Peyer's patch (tissue), 4 donors: ENCODE measurements at places on chromosomes 16 and 17.

DNA sequence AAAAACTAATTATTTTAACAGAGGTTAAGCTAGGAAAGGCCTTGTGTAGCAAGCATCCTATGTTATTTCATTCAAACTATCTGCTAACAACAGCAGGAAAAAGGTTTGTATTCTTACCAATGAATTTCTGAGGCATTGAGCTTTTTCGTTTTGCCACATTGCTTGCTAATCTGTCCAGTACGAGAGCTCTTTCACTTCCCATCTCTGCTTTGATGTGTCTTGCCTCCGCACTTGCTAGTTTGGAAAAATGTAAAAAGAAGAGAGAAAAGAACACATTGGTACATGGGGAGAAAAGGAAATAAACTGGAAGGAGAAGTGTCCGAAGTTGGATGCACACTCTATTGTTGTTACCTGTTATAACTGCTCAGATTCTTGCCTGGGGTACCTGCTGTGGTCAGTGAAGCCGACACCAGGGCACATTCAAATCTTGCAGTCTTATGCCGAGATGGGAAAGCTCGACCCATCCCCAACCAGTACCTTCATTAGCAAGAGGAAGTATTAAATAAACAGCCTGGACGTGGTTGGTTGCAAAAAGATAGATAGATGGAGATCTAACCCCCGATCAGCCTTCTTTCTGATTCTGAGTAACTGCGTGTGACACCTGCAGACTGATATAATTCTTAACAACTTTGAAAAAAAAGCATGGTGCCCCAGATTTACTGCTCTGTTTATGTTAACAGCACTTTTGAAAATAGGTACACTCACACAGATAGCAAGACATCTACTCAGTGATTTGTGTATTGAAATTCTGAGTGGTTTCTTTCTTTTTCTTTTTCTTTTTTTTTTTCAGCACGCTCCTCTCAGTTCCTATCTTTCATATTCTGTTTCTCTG, 40.0 kb downstream of the GRB7 start:
- no peaks in the 10 kb centered on the region for H3K27me3 ChIP-seq
- H3K27ac ChIP-seq, result peak overlapping the region; percentile 65
- peaks cover 12% of the 10 kb centered on the region for H3K4me1 ChIP-seq
- H3K4me3 ChIP-seq, result peak overlapping the region; percentile 32
- H3K36me3 ChIP-seq, result no peaks in the 10 kb centered on the region

DNA sequence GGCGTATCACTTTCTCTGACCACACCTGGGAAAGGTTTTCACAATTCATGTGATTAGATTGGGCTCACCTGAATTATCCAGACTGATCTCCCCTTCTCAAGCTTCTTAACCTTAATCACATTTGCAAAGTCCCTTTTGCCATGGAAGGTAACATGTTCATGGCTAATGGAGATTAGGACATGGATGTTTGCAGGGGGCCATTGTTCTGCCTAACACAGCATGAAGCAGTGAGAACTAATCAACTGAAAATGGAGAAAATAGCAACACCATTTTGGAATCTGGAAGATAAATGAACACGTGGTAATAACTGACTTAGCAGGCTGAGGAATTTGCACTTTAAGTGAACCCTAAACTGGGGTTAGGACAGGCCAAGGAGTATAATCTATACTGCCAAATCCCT, 25.0 kb upstream of the SBK1 start:
- H3K27me3 ChIP-seq, result no peaks in the 10 kb centered on the region
- DNase-seq, result no peak
- no peaks in the 10 kb centered on the region for H3K36me3 ChIP-seq
- no peak overlapping the region for H3K4me3 ChIP-seq
- H3K4me1 ChIP-seq, result no peaks in the 10 kb centered on the region

DNA sequence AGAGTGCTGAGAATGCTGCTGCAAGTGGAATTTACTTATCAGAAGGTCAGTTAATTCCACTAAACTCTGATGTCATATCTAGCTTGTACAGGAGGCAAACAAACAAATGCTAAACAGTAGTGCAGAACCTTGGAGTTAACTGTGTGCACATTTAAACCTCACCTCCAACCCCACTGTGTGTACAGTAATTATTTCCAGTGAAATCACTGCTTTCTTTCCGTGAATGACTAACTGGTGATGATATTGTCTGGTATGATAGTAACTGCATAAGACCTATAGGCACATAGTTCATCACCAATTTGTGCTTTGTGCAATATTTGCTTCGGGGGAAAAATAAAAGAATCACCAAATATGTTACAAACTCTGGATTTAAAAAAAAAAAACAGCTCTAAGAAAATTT, 492.5 kb upstream of the HSBP1 start:
- H3K36me3 ChIP-seq, result no peaks in the 10 kb centered on the region
- no peaks in the 10 kb centered on the region for H3K4me1 ChIP-seq
- H3K27ac ChIP-seq, result no peak overlapping the region

- peak; percentile 74 for DNase-seq
- no peak overlapping the region for H3K27ac ChIP-seq
- H3K4me1 ChIP-seq, result no peaks in the 10 kb centered on the region
- no peaks in the 10 kb centered on the region for H3K27me3 ChIP-seq
Observed at GRCh38 chr17:58587713-58588117, 73.3 kb upstream of the MTMR4 start.

- no peaks in the 10 kb centered on the region for H3K27me3 ChIP-seq
- H3K4me3 ChIP-seq, result peak overlapping the region; percentile 78
- H3K4me1 ChIP-seq, result peaks cover 3% of the 10 kb centered on the region
- no peaks in the 10 kb centered on the region for H3K36me3 ChIP-seq
Observed at GRCh38 chr17:39617446-39618245, 9.1 kb upstream of the PPP1R1B start.

- no peak overlapping the region for H3K27ac ChIP-seq
- H3K27me3 ChIP-seq, result no peaks in the 10 kb centered on the region
- H3K36me3 ChIP-seq, result no peaks in the 10 kb centered on the region
- no peak overlapping the region for H3K4me3 ChIP-seq
- no peak for DNase-seq
Observed at GRCh38 chr17:59760160-59760559, 52.7 kb downstream of the VMP1 start.
